IMR-90 (cell line): ENCODE measurements at places on chromosomes 1 and 21. TPM values are rescaled to one million over a fixed set of nuclear protein-coding genes. Genes with fewer than 3 reads are reported as not detected.

NHLH1 gene
- not detected in 2 replicates for total RNA-seq

C1orf52 gene
- 16.3 and 23.1 TPM in 2 replicates for total RNA-seq

C1orf50 gene
- total RNA-seq: 2.0 and 3.9 TPM in 2 replicates

TMEM125 gene
- total RNA-seq: under 0.01 TPM in 1 of 2 replicates, not detected in the other

DNA sequence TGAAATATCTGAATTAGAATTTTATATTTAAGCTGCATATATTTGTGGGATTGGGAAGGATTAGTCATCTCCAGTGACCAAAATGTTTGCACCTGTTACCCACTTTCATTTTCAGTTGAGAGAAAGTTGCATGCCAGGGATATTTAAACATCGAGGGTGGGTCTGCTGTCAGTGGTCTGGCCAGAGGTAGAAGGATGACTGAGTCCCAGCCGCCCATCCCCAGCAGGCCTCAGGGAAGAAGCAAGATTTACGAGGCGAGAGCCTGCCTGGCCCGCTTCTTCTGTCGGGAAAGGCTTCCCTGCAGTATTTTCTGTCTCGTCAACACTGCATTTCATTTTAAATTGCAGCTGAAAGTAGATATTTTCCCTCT lies 1.4 kb upstream of the MAN1C1 start:
- DNase-seq: no peak
- H3K4me1 ChIP-seq: peaks cover 7% of the 10 kb centered on the region; the same call in 1 of the 2 replicates
- no peaks in the 10 kb centered on the region for H3K36me3 ChIP-seq
- H3K27ac ChIP-seq: no peak overlapping the region
- peaks cover 21% of the 10 kb centered on the region for H3K27me3 ChIP-seq

DNA sequence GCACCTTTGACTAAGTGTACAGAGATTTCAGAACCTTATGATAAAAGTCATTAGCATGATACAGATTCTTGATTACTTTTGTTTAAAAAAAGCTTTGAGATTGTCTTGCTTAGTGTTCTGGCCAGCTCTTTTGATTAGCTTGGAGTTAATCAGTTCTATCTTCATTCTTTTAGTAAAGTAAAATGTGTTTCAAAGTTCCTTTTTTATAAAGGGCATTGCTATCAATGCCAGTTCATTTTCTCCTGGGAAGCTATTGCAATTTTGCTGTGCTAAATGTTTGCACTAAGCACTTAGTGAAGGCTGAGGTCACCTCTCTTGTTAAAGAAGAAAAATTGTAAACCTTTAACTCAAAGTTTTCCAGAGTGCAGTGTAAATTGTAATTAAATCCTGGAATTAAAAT lies 946.7 kb upstream of the TMPRSS15 start:
- H3K27me3 ChIP-seq: no peaks in the 10 kb centered on the region
- no peaks in the 10 kb centered on the region for H3K4me1 ChIP-seq
- H3K36me3 ChIP-seq: no peaks in the 10 kb centered on the region
- no peak for DNase-seq

GRCh38 chr1:204147406-204148383 lies 4.1 kb downstream of the ETNK2 start:
- no peak overlapping the region for H3K4me3 ChIP-seq
- no peak for DNase-seq
- no peak overlapping the region for H3K27ac ChIP-seq
- no peaks in the 10 kb centered on the region for H3K27me3 ChIP-seq
- H3K4me1 ChIP-seq: peaks cover 6% of the 10 kb centered on the region

- H3K4me3 ChIP-seq: no peak overlapping the region
- H3K27ac ChIP-seq: no peak overlapping the region
- DNase-seq: peak; percentile 83
- H3K4me1 ChIP-seq: peaks cover 5% of the 10 kb centered on the region
Observed at GRCh38 chr1:207885129-207886032, 25.5 kb downstream of the CD34 start.

- no peaks in the 10 kb centered on the region for H3K36me3 ChIP-seq
- no peak overlapping the region for H3K27ac ChIP-seq
- H3K27me3 ChIP-seq: no peaks in the 10 kb centered on the region
- H3K4me3 ChIP-seq: no peak overlapping the region
- no peaks in the 10 kb centered on the region for H3K4me1 ChIP-seq
- no peak for DNase-seq
Observed at GRCh38 chr1:99139876-99140275, 124.4 kb upstream of the PLPPR4 start.

DNA sequence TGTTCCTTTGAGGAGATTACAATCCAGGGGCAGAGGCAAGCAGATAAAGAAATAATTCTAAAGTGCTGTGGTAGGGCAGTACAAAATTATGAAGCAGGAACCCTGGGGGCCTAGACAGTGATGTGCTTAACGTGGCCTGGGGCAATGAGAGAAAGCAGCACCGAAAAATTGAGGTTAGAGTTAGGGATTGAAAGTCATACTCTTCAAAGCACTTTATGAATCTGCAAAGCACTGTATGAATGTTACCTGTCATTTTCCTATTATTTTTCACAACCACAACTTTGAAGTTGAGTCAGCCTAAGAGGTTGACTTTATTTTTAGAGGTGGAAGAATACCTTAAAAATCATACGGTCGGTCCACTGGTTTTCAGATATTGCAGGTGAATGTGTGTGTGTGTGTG lies 183.4 kb upstream of the NFIA start:
- no peak overlapping the region for H3K4me3 ChIP-seq
- H3K36me3 ChIP-seq: no peaks in the 10 kb centered on the region
- H3K27ac ChIP-seq: no peak overlapping the region
- DNase-seq: no peak
- H3K27me3 ChIP-seq: no peaks in the 10 kb centered on the region
